ENCODE measurements at places on chromosomes 13 and 19.
A peak's percentile ranks its signal among the peaks of the same experiment; 100 is the strongest.

- no peaks in the 10 kb centered on the region for H3K4me1 ChIP-seq
- no peak overlapping the region for H3K27ac ChIP-seq
- H3K27me3 ChIP-seq: no peaks in the 10 kb centered on the region
- H3K4me3 ChIP-seq: no peak overlapping the region
- no peaks in the 10 kb centered on the region for H3K36me3 ChIP-seq
- peak; percentile 23 for DNase-seq
Measured at GRCh38 chr13:77492982-77493381, 42.5 kb upstream of the SCEL start.

- H3K36me3 ChIP-seq: no peaks in the 10 kb centered on the region
- no peak overlapping the region for H3K27ac ChIP-seq
- no peaks in the 10 kb centered on the region for H3K27me3 ChIP-seq
- DNase-seq: no peak
- H3K4me1 ChIP-seq: no peaks in the 10 kb centered on the region
Measured at GRCh38 chr13:35856084-35856483, 275.1 kb downstream of the DCLK1 start.

- no peak overlapping the region for H3K27ac ChIP-seq
- no peak overlapping the region for H3K4me3 ChIP-seq
Measured at GRCh38 chr13:84570831-84571230, 688.6 kb upstream of the SLITRK1 start.

- no peak for DNase-seq
- H3K4me1 ChIP-seq: peaks cover 66% of the 10 kb centered on the region
- H3K27me3 ChIP-seq: no peaks in the 10 kb centered on the region
- no peaks in the 10 kb centered on the region for H3K36me3 ChIP-seq
- H3K4me3 ChIP-seq: peak overlapping the region; percentile 80
Measured at GRCh38 chr19:14004619-14005348, 1.3 kb downstream of the RFX1 start.

GRCh38 chr13:77480066-77480465 lies 55.4 kb upstream of the SCEL start:
- H3K36me3 ChIP-seq: no peaks in the 10 kb centered on the region
- no peak for DNase-seq
- H3K27me3 ChIP-seq: no peaks in the 10 kb centered on the region
- no peak overlapping the region for H3K27ac ChIP-seq

DNA sequence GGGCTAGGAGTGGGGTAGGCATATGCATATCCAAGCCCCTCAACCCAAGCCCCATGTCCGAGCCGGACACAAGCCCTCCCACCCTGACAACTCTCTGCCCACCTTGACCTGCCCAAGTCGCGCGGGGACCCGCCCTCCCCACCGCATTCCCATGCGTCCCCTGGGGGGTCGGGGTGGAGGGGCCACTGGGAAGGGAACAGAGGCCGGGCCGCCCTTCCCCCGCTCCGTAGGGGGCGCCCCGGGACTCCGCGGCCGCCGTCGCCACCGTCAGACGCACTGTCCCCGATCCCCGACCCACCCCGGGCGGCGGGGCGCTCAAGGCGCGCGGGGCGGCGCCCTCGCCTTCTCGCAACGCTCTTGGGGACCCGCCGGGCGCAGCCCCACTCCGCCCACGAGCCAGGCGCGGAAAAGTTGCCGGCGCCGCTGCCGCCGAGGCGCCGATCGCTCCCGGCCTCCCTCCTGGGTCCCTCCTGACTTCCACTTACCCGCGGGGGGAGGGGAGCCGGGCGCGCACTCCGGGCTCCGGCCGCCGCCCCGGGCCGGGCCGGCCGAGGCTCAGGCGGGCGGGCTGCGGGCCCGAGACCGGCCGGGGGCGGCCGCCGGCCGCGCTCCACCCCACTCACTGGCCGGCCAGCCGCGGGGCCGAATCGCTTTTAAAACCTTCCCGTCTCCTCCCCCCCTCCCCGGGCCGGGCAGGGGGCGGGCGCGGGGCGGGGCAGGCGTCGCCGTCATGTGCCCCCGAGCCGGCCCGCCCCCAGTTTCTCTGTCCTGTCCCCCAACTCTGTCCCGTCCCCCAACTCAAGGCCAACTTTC lies 34.4 kb upstream of the NANOS3 start:
- peak; percentile 66 for DNase-seq
- H3K27ac ChIP-seq: peak overlapping the region; percentile 98
- peak overlapping the region; percentile 73 for H3K4me3 ChIP-seq
- peaks cover 5% of the 10 kb centered on the region for H3K36me3 ChIP-seq

- no peak for DNase-seq
- H3K4me3 ChIP-seq: no peak overlapping the region
- H3K36me3 ChIP-seq: peaks cover 25% of the 10 kb centered on the region
Measured at GRCh38 chr19:4373013-4373367, 27.4 kb downstream of the SH3GL1 start.

- H3K27me3 ChIP-seq: no peaks in the 10 kb centered on the region
- peaks cover 20% of the 10 kb centered on the region for H3K36me3 ChIP-seq
- H3K27ac ChIP-seq: no peak overlapping the region
- DNase-seq: no peak
- H3K4me1 ChIP-seq: no peaks in the 10 kb centered on the region
Measured at GRCh38 chr13:112785483-112785856, 95.6 kb downstream of the ATP11A start.

GRCh38 chr19:39199025-39199424 lies 2.3 kb downstream of the NCCRP1 start:
- peaks cover 25% of the 10 kb centered on the region for H3K4me1 ChIP-seq
- no peak for DNase-seq
- H3K27me3 ChIP-seq: peaks cover 49% of the 10 kb centered on the region
- H3K27ac ChIP-seq: no peak overlapping the region
- no peaks in the 10 kb centered on the region for H3K36me3 ChIP-seq
- H3K4me3 ChIP-seq: no peak overlapping the region

- H3K27me3 ChIP-seq: no peaks in the 10 kb centered on the region
- no peak overlapping the region for H3K4me3 ChIP-seq
- no peak for DNase-seq
Measured at GRCh38 chr13:48645845-48646244, 7.9 kb upstream of the CYSLTR2 start.

DNA sequence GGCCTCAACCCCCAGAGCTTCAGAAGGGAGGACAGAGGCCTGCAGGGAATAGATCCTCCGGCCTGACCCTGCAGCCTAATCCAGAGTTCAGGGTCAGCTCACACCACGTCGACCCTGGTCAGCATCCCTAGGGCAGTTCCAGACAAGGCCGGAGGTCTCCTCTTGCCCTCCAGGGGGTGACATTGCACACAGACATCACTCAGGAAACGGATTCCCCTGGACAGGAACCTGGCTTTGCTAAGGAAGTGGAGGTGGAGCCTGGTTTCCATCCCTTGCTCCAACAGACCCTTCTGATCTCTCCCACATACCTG lies 969 bp upstream of the CEACAM5 start:
- peaks cover 8% of the 10 kb centered on the region for H3K4me1 ChIP-seq
- H3K36me3 ChIP-seq: no peaks in the 10 kb centered on the region
- H3K4me3 ChIP-seq: no peak overlapping the region
- no peak overlapping the region for H3K27ac ChIP-seq
- no peak for DNase-seq

GRCh38 chr19:12766051-12766521 lies 9.3 kb downstream of the HOOK2 start:
- peaks cover 22% of the 10 kb centered on the region for H3K4me1 ChIP-seq
- H3K36me3 ChIP-seq: no peaks in the 10 kb centered on the region
- H3K27ac ChIP-seq: no peak overlapping the region
- H3K4me3 ChIP-seq: no peak overlapping the region
- H3K27me3 ChIP-seq: no peaks in the 10 kb centered on the region

GRCh38 chr19:46732966-46733689 lies 12.7 kb upstream of the FKRP start:
- no peaks in the 10 kb centered on the region for H3K27me3 ChIP-seq
- H3K4me3 ChIP-seq: no peak overlapping the region
- no peak overlapping the region for H3K27ac ChIP-seq
- peaks cover 11% of the 10 kb centered on the region for H3K4me1 ChIP-seq
- peak; percentile 61 for DNase-seq

DNA sequence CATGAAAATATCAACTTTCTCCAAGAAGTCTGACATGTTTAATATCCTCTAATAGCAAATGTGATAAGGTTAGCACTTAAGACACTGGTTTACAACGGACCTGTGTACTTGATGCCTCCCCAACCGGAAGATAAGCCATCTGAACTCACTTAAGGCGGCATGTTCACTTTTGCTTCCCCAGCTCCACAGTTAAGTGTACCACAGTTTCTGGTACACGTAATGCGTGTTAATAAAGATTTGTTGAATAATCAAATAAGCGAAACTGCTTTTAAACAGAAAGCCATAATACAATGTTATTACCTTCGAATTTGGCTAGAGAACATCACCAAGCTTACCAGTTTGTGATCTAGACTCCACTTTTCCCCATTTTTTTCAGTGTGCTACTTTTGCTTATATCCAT lies 1.4 kb upstream of the PAN3 start:
- peak; percentile 47 for DNase-seq
- no peaks in the 10 kb centered on the region for H3K27me3 ChIP-seq
- no peak overlapping the region for H3K27ac ChIP-seq
- peaks cover 29% of the 10 kb centered on the region for H3K4me1 ChIP-seq
- H3K36me3 ChIP-seq: no peaks in the 10 kb centered on the region

- H3K4me1 ChIP-seq: peaks cover 10% of the 10 kb centered on the region
- no peak overlapping the region for H3K4me3 ChIP-seq
- no peak for DNase-seq
- H3K27me3 ChIP-seq: peaks cover 18% of the 10 kb centered on the region
Measured at GRCh38 chr19:33910922-33911321, 114.3 kb downstream of the KCTD15 start.

- no peaks in the 10 kb centered on the region for H3K4me1 ChIP-seq
- H3K27me3 ChIP-seq: no peaks in the 10 kb centered on the region
- DNase-seq: no peak
- H3K36me3 ChIP-seq: no peaks in the 10 kb centered on the region
Measured at GRCh38 chr13:26895808-26896466, 135.4 kb upstream of the GPR12 start.

DNA sequence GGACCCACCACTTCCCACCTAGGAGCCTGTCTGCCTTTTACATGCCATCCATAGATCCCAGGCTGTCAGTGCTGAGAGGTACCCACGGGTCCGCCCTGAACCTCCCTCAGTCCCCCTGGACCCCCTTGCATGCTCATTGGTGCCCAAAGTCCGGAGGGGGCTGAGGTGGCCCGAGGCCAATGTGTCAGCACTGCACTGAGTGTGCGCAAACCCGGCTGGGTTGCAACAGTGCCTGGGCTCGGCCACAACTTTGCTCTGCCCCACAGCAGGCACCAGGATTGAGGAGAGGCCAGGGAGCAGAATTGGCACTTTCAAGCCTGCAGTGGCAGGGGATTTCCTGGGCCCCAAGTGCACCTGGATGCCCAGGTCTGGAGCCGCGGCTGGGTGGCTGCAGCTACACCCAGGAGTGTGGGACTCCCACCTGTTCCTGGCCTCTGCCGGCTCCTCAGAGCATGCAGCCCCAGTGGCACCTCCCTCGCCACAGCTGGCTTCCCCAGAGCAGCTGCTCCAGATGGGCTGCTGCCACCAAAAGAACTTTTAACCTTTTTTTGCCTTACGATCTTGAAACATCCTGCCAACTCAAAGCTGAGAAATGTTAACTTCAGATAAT lies 837.0 kb downstream of the SLITRK6 start:
- H3K36me3 ChIP-seq: no peaks in the 10 kb centered on the region
- no peaks in the 10 kb centered on the region for H3K27me3 ChIP-seq
- no peak for DNase-seq
- no peak overlapping the region for H3K4me3 ChIP-seq

DNA sequence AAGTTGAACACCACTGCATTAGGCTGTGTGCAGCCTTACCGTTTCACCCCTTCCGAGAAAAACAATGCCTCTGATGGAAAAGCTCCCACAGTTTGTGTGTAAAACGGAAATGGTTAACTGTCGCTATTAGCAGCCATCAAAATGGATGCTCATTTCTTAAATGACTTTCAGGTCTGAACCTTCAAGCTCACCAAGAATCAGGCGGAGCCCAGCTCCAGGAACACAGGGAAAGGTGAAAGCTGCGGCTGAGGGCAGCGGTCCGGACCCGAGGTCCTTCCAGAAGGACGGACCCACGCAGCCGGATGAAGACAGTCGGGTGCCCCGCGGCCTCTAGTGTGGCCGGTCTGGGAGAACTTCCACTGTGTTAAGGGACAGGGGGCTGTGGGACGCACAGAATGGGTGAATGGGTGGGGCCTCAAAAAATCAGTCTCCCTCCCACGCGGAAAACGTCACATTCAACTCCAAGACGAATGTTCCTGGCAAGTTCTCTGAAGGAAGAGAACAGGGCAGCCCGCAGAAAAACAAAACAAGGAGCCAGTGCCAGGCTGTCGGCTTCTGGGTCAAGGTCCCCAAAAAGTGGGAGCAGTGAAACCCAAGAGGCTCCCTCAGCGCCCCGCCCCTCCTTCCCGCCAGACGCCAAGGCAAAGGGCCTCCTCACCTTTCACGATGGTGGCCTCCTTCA lies 4.9 kb downstream of the IRS2 start:
- no peaks in the 10 kb centered on the region for H3K27me3 ChIP-seq
- peaks cover 61% of the 10 kb centered on the region for H3K4me1 ChIP-seq
- peaks cover 6% of the 10 kb centered on the region for H3K36me3 ChIP-seq
- H3K27ac ChIP-seq: no peak overlapping the region
- H3K4me3 ChIP-seq: no peak overlapping the region

- H3K36me3 ChIP-seq: no peaks in the 10 kb centered on the region
- H3K27me3 ChIP-seq: no peaks in the 10 kb centered on the region
- no peak overlapping the region for H3K27ac ChIP-seq
- peaks cover 32% of the 10 kb centered on the region for H3K4me1 ChIP-seq
- H3K4me3 ChIP-seq: no peak overlapping the region
Measured at GRCh38 chr19:2507109-2507508, 31.2 kb downstream of the GADD45B start.

- no peak for DNase-seq
- no peak overlapping the region for H3K4me3 ChIP-seq
- H3K27me3 ChIP-seq: no peaks in the 10 kb centered on the region
- H3K27ac ChIP-seq: no peak overlapping the region
Measured at GRCh38 chr13:80168089-80168850, 172.7 kb downstream of the SPRY2 start.

DNA sequence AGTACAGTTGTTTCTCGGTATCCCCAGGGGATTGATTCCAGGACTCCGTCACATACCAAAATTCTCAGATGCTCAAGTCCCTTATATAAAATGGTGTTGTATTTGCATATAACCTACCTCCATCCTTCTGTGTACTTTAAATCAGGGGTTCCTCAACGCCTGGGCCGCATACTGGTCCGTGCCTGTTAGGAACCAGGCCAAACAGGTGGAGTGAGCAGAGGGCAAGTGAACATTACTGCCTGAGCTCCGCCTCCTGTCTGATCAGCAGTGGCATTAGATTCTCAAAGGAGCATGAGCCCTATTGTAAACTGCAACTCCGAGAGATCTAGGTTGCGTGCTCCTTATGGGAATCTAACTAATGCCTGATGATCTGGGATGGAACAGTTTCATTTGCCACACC lies 42.2 kb upstream of the KCTD4 start:
- H3K27ac ChIP-seq: no peak overlapping the region
- no peaks in the 10 kb centered on the region for H3K36me3 ChIP-seq
- no peaks in the 10 kb centered on the region for H3K4me1 ChIP-seq
- H3K27me3 ChIP-seq: no peaks in the 10 kb centered on the region
